ENCODE measurements at places on chromosomes 1 and 21. TPM values are rescaled to one million over a fixed set of nuclear protein-coding genes. Genes with fewer than 3 reads are reported as not detected.

Gene RPTN
- not detected for polyA plus RNA-seq

Gene TRIM46
- polyA plus RNA-seq: 5.6 TPM

Gene IFNAR1
- polyA plus RNA-seq: 36.4 TPM

Gene FAAP20
- 185 TPM for polyA plus RNA-seq

Gene CD34
- polyA plus RNA-seq: 13.9 TPM

Gene SPATA17
- 0.56 TPM for polyA plus RNA-seq

Gene SLC1A7
- polyA plus RNA-seq: 0.05 TPM

Gene GPR61
- 1.2 TPM for polyA plus RNA-seq

Gene DUSP23
- 217 TPM for polyA plus RNA-seq

Gene C1orf94
- polyA plus RNA-seq: not detected

Gene MSH4
- polyA plus RNA-seq: 0.27 TPM

Gene SEC16B
- 9.2 TPM for polyA plus RNA-seq

Gene TNFSF18
- 0.07 TPM for polyA plus RNA-seq

Gene OR2L5
- polyA plus RNA-seq: not detected

Gene SYNC
- 5.8 TPM for polyA plus RNA-seq

Gene CAMSAP2
- 22.6 TPM for polyA plus RNA-seq

Gene KRTAP21-2
- polyA plus RNA-seq: not detected

Gene SAMSN1
- polyA plus RNA-seq: 4.0 TPM

Gene SIK1
- 13.2 TPM for polyA plus RNA-seq

Gene NFIA
- polyA plus RNA-seq: 26.0 TPM

Gene ANKRD45
- polyA plus RNA-seq: 1.3 TPM

Gene DNM3
- polyA plus RNA-seq: 12.6 TPM

Gene RSBN1
- 10.5 TPM for polyA plus RNA-seq

Gene GPR3
- 0.64 TPM for polyA plus RNA-seq

Gene TAS1R1
- 0.40 TPM for polyA plus RNA-seq

Gene HDAC1
- polyA plus RNA-seq: 70.1 TPM

Gene FOXD2
- polyA plus RNA-seq: 0.32 TPM

Gene TBX19
- polyA plus RNA-seq: 0.70 TPM

Gene TSPEAR
- not detected for polyA plus RNA-seq

Gene OR2L3
- not detected for polyA plus RNA-seq

Gene HCRTR1
- polyA plus RNA-seq: 3.5 TPM

Gene NBPF4
- not detected for polyA plus RNA-seq

Gene SEMA4A
- 0.93 TPM for polyA plus RNA-seq

Gene C1orf56
- 8.3 TPM for polyA plus RNA-seq

Gene MAN1C1
- 14.1 TPM for polyA plus RNA-seq

Gene EPHB2
- 0.67 TPM for polyA plus RNA-seq

Gene TSPAN1
- 4.7 TPM for polyA plus RNA-seq

Gene CD2
- polyA plus RNA-seq: 1.2 TPM

Gene DNAI4
- 2.0 TPM for polyA plus RNA-seq

Gene DENND2C
- 1.4 TPM for polyA plus RNA-seq

Gene PLPP3
- polyA plus RNA-seq: 11.7 TPM

Gene SNRNP40
- polyA plus RNA-seq: 37.1 TPM

Gene PMVK
- 42.1 TPM for polyA plus RNA-seq

Gene LGR6
- polyA plus RNA-seq: not detected

Gene SETD4
- polyA plus RNA-seq: 19.5 TPM

Gene MIXL1
- polyA plus RNA-seq: 0.27 TPM

Gene SLAMF8
- polyA plus RNA-seq: 24.2 TPM

Gene AQP10
- polyA plus RNA-seq: not detected
